ENCODE measurements at places on chromosomes 3 and 15.

DNA sequence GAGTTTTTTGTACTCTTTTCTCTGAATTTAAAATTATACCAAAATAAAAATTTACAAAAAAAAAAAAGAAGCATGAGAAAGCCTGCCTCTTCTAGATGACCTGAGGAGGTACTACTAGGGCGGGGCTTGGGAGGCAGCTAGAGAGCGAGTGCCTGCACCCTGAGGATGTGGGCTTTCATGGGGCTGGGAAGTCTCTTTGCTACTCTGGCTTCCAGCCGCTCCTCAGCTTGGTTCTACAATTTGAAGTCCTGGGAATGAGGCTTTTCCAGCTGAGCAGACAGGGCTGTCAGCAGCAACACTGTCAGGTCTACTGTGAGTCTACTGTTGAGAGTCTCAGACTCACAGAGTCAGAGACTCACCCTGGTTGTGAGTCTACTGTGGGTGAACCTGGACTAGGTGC is 8.2 kb upstream of the PSTPIP1 start:
- DNase-seq: no peak

DNA sequence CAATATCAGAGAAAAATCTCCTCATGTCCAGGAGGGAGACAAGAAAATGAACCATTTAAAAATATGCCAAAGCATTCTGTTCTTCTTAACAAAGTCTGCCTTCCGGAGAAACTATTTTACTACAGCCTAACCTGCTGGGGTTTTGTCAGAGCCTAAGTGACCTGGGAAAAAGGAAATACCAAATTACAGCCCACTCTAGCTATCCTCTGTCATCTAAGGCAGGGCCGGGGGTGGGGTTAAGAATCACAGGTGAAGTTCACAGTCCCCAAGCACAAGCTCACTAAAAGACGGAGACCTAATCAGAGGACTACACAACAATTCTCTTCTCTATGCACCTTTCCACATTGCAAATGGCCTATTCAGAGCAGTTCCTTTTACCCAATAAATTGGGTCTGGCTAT is 116.6 kb downstream of the TRIM42 start:
- DNase-seq: no peak

- DNase-seq: no peak
Measured at GRCh38 chr3:46429671-46430070, 22.6 kb downstream of the CCRL2 start.

- no peak for DNase-seq
Measured at GRCh38 chr15:100937171-100937570, 18.0 kb downstream of the LRRK1 start.

DNA sequence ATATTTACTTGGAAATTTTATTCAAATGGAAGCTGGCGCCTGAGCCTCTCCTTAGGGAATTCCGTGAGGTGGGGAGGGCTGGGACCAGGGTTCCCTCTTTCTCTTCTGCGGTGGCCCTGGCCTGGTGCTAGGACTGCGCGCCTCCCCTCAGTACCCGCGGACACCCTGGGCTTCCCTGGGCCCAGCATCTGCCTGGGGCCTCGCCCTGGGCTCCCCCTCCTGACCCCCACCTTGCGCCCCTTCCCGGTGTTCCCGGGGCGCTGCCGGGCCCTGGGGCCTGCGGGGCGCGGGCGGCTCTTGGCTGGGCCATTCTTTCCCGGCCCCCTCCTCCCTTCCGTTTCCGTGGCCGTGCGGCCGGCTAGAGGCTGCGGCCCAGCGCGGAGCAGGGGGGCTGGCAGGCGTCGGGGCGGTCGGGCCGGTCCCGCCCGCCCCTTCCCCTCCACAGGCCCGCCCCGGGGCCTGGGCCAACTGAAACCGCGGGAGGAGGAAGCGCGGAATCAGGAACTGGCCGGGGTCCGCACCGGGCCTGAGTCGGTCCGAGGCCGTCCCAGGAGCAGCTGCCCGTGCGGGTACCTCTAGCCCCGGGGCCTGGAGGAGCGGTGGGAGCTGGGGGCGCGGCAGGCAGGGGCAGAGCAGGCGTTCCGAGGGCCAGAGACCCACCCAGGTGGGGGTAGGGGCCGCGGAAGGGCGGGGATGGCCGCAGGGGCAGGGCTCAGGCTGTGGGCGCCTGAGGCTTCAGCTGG is at the start of gene FES:
Gene FES (plus strand): TSS at position 529 of the 743 bp plus-strand sequence. CDS start 542 bp downstream, outside the sequence.
- no peak for DNase-seq

GRCh38 chr3:61580982-61581643 is 19.7 kb downstream of the PTPRG start:
- no peak for DNase-seq

- no peak for DNase-seq
Measured at GRCh38 chr3:8856071-8856470, 86.7 kb upstream of the OXTR start.

DNA sequence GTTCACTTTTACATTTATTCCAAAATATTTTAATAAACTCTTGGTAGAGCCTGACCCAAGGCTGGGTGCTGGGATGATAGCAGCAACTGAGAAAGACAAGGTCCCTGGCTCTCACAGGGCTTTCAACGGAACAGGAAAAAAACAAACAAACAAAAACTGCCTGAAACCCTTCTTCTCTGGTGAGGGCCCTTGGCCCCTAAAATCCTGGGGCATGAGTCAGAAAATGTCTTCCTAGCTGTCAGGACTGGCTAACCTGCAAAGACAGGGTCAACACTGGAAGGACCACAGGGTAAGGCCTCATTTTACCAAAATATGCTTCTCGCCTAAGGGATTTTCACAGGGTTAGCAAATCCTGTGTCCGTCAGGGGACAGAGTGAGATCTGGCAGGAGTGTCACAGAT is 45.7 kb upstream of the WNT5A start:
- DNase-seq: no peak

DNA sequence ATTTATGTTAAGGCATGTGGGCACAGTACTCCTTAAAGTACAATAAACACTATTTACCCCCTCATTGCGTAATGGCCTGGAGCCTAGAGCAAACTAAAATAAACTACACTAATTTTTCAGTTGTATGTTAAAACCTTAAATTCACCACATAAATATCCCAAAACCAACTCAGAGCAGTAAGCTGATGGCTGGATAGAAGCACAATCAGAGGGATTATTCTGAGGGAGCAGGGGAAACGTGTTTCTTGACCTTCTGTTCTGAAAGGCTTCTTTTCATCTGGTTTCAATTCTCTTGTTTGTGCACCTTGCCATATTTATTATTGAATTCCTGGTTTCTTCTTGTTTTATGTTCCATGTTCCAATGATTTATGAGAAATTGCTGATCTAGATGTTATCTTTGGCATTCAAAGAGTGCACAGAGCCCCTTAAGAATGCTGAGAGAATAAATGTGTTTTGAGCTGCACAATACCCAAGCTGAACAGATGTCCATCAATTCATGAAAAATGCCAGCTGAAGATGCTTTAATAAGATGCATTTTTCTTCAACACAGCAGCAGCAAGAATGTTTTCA is 29.6 kb downstream of the RPL22L1 start:
- DNase-seq: no peak

GRCh38 chr15:49750553-49750952 is 129.7 kb downstream of the DTWD1 start:
- DNase-seq: no peak

DNA sequence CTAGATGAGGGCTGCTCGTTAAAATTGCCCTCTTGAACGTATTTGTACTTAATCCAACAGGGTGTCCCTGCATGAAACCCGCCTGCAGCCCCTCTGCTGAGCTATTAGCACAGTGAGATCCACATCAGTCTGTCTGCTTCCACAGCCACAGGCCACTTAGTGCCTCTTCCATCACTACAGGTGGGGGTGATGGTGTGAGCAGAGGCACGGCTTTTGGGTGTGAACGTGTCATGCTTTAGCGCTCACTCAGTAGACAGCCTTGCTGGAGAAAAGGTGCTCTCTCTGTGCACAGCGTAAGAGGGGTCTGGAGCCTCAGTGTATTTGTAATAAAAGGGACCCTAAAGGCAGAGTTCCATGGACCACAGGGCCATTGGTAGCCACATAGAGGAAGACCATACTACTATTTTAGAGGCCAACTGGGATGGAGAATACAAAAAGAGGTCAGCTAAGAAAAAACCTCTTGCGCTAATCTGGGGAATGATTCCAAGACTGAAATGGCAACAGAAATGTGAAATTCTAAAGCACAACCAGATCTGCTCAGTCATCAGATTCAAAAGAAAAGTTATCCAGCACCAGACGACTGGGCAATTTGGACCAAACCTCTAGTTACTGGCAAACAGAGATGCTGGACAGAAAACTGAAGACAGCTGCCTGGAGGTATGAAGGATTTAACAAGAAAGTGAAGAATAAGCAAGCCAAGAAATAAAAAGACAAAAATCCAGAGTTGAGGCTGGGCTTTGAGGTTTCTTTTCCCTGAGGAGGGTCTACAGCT is 120.2 kb downstream of the ATP10A start:
- no peak for DNase-seq

DNA sequence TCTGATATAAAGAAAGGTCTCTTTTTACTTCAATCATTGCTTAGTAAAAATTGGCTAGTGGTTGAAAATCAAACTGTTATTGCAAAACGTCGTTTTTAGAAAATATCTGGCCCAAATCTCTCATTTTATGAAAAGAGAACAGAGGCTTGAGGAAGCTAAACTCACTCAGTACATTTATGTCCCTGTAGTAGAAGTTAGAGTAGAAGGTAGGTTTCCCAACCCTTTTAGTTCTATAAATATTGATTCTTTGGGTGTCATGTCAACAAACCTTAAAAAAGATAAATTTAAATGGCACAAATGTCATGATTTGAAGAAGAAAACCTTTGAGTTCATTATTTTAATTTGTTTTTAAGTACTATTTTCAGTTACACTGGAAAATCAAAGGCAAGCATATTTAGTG is 722.3 kb upstream of the NECTIN3 start:
- DNase-seq: no peak

- no peak for DNase-seq
Measured at GRCh38 chr3:184758056-184758455, 46.2 kb upstream of the MAGEF1 start.

GRCh38 chr3:72123908-72124441 is 339.0 kb upstream of the PROK2 start:
- no peak for DNase-seq

DNA sequence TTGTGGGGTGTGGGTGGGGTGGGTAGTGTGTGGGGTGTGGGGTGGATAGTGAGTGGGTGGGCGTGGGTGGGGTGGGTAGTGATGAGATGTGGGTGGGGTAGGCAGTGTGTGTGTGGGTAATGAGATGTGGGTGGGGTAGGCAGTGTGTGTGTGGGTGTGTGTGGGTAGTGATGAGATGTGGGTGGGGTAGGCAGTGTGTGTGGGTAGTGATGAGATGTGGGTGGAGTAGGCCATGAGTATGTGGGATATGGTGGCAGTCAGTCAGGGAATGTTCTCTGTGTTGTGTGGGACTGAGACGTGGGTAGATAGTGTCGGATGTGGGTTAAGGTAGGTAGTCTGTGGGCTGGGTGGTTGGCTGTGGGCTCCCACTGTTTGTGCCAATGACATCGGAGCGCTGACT is 7.1 kb downstream of the MINAR1 start:
- no peak for DNase-seq

DNA sequence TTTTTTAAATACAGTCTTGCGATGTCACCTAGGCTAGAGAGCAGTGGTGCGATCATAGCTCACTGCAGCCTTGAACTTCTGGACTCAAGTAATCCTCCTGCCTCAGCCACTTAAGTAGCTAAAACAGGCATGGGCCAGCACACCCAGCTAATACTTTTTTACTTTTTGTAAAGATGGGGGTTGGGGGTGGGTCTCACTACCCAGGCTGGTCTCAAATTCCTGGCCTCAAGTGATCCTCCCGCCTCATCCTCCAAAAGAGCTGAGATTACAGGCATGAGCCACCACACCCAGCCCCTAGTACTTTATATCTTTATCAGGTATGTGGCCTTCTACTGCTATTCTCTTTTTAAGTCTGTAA is 8.3 kb downstream of the PEAK1 start:
- no peak for DNase-seq

- no peak for DNase-seq
Measured at GRCh38 chr3:3464131-3464530, 284.6 kb upstream of the CRBN start.

- no peak for DNase-seq
Measured at GRCh38 chr3:89038869-89039268, 68.6 kb upstream of the EPHA3 start.

- no peak for DNase-seq
Measured at GRCh38 chr3:134357914-134358811, 16.1 kb downstream of the AMOTL2 start.

DNA sequence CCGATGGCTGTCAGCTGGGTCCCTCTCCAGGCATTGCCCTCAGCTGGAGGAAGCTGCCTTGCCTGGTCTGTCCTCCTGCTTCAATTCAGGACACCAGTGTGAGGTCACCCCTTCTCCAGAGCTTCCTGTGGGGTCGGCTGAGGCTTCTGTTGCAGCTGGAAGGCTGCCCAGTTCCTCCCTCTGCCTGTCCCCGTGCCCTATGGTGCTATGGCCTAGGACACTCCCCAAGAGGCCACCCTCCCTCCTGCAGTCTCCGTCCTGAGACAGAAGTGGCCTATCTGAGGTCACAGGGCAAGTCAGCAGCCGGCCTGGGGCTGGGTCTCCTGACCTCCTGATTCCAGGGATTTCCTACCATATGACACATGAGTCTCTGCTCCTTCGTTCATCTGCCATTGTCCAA is 57.9 kb downstream of the RASGRF1 start:
- DNase-seq: no peak

GRCh38 chr3:191176038-191176785 is 22.8 kb upstream of the OSTN start:
- DNase-seq: no peak

DNA sequence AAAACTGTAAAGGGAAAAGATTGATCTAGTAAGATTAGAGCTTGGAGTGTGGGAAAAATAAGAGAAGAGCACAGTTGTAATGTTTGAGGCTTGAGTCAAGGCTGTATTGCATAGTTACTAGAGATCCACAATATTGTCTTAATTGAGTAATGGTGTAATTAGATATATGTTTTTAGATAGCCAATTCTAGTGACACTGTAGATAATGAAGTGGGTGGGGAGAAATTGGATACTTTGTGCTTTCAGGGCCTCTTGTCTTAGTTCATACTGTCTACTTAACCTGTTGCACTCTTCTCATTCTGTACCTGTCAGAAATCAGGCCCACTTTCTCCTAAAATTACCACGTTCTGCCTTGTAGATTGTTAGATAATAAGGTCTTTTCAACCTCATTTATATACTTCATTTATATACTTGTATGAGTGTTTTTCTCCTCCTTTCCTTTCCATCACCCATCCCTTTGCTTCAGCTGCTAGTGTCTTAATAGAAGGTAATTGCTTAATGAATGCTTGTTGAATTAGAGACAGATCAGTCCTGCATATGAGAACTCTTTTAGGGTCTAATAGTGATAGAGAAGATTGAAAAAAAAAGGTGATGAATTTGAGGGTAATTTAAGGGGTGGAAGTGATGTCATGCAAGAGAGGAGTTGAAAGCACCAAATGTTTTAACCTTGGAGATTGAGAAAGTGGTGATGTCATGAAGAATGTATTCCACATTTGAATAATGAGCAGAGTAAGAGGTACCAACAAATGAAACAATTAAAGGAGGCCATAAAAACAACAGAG is 32.0 kb downstream of the PIK3CA start:
- DNase-seq: no peak

All from stimulated activated CD8-positive, alpha-beta memory T cell treated with anti-CD3 and anti-CD28 coated beads, Interleukin-4, amount 100 ng/mL, for 24 hours (primary cell).